ENCODE measurements at places on chromosomes 2 and 18.

DNA sequence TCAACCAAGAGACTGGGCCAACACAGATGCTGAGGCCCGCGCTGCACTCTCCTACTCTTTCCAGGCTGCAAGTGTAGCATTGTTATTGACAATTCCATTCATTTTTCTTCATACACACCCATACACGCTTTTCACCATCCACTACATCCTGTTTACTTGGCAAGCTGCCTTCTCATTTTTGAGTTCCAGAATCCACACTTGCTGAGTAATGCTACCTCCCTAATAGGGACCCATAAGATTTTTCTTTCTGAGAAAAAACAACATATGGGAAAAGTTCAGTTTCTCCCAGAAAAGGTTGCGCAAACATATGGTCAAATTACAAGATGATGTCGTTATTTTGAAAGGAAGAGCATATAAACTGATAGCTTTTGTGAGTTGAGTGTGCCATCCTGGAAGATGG lies 3.3 kb upstream of the NETO1 start:
- DNase-seq: no peak

DNA sequence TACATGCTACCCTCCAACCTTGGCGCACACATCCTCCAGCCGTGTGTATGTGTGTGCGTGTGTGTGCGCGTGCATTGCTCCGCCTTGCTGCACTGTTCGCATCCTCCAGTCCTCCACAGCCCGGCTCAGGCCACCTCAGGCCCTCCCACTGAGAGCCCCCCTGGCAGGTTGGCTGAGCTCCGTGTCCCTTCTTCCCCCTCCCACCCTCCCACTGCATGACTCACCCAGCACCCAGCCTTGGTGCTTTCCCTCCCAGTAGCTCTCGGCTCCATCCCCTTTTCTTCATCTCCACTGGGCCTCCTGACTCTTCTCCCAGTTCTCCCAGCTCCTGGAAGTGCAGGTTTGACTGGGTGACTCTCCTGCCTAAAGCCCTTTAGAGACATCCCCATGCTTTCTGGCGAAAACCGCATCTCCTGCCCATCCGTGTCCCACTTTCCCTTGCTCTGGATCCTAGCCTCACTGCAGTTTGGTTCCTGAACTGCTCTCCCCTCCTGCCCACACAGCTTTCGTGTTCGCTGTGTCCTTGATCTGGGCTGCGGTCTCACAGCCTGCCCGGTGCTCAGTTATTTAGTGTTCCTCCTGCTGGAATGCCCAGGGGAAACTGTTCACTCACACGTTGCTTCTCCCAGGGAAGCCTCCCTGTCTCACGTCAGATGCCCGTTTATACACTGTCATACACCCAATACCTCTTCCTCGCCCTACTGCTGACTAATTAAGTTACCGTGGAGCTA lies 4.9 kb downstream of the TMEM177 start:
- no peak for DNase-seq

DNA sequence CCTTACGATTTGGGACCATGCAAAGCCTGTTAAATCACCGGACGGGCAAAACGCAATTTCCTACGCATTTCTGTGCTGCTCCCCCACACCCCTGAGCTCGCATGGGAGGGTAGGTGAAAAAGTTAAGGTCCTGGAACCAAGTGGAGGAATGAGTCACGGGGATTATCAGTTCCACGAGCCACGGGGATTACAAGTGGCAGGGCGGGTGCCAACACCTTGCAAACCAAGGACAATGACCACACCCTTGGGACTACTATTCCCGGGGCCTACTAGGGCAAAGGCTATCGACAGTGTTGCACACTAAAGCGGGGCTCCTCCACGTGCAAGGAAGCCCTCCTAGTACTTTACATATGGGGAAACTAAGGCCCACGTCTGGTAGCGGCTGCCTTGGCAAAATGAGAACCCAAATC lies 447 bp downstream of the RETSAT start:
- DNase-seq: no peak

DNA sequence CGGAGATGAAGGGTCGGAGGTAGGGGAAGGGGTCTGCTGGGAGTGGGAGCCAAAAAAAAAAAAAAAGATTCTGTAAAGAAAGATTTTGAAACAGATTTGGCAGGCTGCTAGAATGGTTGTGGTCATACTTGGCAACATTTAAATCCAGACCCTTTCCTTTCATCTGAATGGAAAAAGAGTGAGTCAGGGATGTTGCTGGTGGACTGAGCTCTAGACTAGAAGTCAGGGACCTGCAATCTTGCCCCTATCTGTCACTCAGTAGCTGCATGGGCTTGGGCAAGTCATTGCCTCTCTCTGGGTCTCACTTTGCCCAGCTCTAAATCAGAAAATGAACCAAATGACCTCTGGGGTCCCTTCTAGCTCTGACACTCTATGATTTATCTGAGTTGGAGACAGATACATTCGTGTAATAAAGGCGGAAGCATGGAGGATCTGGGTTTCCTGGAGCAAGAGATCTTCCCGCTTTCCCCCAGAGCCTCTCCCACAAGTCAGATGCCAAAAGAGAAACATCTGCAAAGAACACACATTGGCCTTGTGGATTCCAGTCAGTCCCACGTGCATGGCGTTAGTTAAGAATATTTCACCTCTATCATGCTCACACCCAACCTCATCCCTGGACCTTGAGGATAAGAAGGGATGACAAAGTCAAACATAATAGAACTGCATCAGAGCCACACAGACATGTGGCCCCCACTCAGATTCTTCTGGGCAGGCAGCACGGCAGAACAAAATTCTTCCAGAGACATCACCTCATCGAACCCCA lies 58.5 kb downstream of the ADD2 start:
- no peak for DNase-seq

DNA sequence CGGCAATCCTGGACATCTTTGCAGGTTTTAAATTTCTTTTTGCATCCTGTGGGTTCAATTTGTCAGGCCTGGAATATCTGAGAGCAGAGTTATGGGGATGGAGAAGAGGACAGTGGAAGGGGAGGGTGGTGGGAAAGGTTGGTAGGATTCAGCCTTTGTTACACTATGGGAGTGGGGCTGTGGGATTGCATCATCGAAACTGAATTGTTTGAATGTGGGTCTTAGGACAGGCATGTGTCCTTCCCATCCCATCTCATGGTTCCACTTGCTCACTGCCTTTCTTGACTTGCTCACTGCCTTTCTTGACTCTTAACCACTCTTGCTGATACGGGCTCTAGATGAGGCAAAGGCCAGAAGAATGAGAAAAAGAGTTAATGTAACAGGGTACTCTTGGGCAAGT lies 12.9 kb downstream of the IGFBP2 start:
- DNase-seq: no peak

- DNase-seq: peak; percentile 71
These were observed 31.2 kb downstream of the KIF3C start for GRCh38 chr2:25951071-25951547.

DNA sequence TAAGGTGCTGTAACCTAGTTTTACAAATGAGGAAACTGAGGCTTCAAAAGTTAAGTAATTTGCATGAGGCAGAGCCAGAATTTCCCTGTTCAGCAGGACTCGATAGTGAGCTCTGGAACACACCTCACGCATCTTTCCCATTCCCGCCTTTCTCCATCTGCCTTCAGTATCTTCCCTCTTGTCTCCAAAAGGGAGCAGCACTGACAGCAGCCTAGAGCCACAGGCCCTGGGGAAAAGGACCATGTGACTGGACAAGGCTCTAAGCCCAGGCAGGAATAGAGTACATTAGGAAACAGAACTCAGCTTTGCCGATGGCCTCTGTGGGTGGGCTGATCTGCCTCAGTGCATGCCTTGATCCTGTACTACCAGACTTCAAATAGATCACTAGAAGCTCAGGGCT lies 21.5 kb downstream of the GPR155 start:
- no peak for DNase-seq
